ENCODE measurements at places on chromosomes 13 and 19.

GRCh38 chr13:51532736-51533197 lies 51.5 kb upstream of the WDFY2 start:
- no peaks in the 10 kb centered on the region for H3K4me1 ChIP-seq
- no peaks in the 10 kb centered on the region for H3K36me3 ChIP-seq
- no peak overlapping the region for H3K27ac ChIP-seq
- no peak overlapping the region for H3K4me3 ChIP-seq
- no peaks in the 10 kb centered on the region for H3K27me3 ChIP-seq
- DNase-seq = no peak

DNA sequence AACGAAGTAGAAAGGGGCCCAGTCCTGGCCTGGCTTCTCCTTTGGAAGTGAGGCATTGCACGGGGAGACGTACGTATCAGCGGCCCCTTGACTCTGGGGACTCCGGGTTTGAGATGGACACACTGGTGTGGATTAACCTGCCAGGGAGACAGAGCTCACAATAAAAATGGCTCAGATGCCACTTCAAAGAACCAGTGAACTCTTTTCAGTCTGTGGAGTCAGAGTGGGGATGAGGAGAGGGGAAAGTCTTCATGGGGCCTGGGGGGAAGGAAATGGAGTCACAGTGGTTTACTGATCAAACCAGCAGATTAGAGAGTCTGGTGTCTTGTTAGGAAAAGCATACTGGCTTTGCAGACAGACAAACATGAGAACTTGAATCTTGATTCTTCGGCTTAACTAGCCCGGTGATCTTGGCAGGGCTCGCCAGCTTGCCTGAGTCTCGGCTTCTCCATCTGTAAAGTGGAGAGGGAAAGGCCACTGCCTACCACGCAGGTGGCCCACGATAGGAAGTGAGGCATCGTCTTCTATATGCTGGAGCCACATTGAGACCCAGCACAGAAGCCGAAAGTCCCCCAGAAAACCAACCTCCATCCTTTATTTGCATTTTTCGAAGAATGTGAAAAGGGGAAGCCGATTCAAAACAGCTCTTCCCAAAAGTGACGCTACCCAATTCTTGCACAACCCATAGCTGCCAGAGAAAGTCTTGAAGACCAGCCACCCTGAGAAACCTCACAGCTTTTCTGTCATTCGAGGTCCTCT lies at the start of gene FFAR1:
TSS of gene FFAR1 (plus strand) at position 732 of the 759 bp plus-strand sequence. CDS start 3,650 bp downstream, outside the sequence.
- H3K27ac ChIP-seq = no peak within 1 kb of the TSS
- H3K27me3 ChIP-seq = no peaks in the 10 kb centered on the region
- H3K4me1 ChIP-seq = no peaks in the 10 kb centered on the region
- H3K36me3 ChIP-seq = no peaks in the 10 kb centered on the region
- no peak for DNase-seq

GRCh38 chr13:90502153-90502552 lies 845.3 kb upstream of the MIR17HG start:
- H3K4me3 ChIP-seq = no peak overlapping the region
- H3K36me3 ChIP-seq = no peaks in the 10 kb centered on the region
- peaks cover 7% of the 10 kb centered on the region for H3K4me1 ChIP-seq
- H3K27me3 ChIP-seq = no peaks in the 10 kb centered on the region
- no peak for DNase-seq

DNA sequence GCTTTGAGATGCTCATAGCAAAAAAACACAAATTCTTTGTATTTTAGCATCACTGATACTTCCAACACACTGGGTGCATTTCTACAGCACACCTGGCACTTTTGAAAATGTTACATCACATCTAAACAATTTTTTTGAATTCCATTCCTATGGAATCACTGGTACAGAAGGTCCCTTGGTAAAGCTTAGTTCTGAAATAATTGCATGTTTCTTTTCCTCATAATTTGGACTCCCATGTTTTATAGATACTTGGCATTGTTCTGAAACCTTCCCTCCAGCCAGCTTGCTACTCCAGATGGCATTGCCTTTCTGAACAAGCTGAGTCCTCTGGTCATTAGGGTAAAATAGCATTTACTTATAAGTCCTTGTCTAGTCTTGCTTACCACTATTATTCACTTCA lies 481.3 kb upstream of the GPC6 start:
- no peak overlapping the region for H3K4me3 ChIP-seq
- H3K36me3 ChIP-seq = no peaks in the 10 kb centered on the region
- DNase-seq = no peak
- H3K4me1 ChIP-seq = no peaks in the 10 kb centered on the region
- no peak overlapping the region for H3K27ac ChIP-seq
- no peaks in the 10 kb centered on the region for H3K27me3 ChIP-seq

DNA sequence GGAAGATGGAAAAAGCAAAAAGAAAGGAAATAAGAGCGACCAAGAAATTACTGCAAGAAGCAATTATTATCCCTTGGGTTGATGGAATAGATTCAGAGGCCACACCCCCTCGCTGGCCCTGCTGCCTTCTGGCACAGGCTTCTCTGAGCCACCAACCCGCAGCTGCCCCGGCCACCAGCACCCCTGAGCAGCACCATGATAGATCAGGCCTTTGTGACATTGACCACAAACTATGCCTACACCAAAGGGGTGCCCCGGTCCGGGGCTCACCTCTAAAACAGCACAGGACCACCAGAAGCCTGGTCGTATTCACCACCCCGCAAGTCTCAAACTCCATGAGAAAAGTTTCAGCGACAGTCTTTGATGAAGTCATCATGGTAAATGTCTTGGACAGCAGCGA lies 1059.3 kb downstream of the SLITRK1 start:
- H3K36me3 ChIP-seq = no peaks in the 10 kb centered on the region
- H3K27me3 ChIP-seq = no peaks in the 10 kb centered on the region
- no peak for DNase-seq
- no peak overlapping the region for H3K27ac ChIP-seq
- H3K4me1 ChIP-seq = no peaks in the 10 kb centered on the region

- no peak for DNase-seq
- H3K4me3 ChIP-seq = no peak overlapping the region
- no peaks in the 10 kb centered on the region for H3K4me1 ChIP-seq
- H3K36me3 ChIP-seq = no peaks in the 10 kb centered on the region
These were observed 4.0 kb downstream of the MRPL54 start for GRCh38 chr19:3766520-3766919.

- no peaks in the 10 kb centered on the region for H3K27me3 ChIP-seq
- H3K4me1 ChIP-seq = peaks cover 23% of the 10 kb centered on the region
- no peaks in the 10 kb centered on the region for H3K36me3 ChIP-seq
- no peak overlapping the region for H3K4me3 ChIP-seq
- H3K27ac ChIP-seq = peak overlapping the region; percentile 93
These were observed 2.4 kb downstream of the PTPRH start for GRCh38 chr19:55206664-55207500.

- H3K36me3 ChIP-seq = no peaks in the 10 kb centered on the region
- DNase-seq = no peak
- no peaks in the 10 kb centered on the region for H3K27me3 ChIP-seq
- no peak overlapping the region for H3K27ac ChIP-seq
- no peaks in the 10 kb centered on the region for H3K4me1 ChIP-seq
- H3K4me3 ChIP-seq = no peak overlapping the region
These were observed 46.2 kb upstream of the SOX21 start for GRCh38 chr13:94758436-94758960.

GRCh38 chr19:43555185-43555770 lies 20.0 kb downstream of the XRCC1 start:
- H3K27me3 ChIP-seq = no peaks in the 10 kb centered on the region
- no peak overlapping the region for H3K27ac ChIP-seq
- peak; percentile 83 for DNase-seq
- H3K4me1 ChIP-seq = no peaks in the 10 kb centered on the region

DNA sequence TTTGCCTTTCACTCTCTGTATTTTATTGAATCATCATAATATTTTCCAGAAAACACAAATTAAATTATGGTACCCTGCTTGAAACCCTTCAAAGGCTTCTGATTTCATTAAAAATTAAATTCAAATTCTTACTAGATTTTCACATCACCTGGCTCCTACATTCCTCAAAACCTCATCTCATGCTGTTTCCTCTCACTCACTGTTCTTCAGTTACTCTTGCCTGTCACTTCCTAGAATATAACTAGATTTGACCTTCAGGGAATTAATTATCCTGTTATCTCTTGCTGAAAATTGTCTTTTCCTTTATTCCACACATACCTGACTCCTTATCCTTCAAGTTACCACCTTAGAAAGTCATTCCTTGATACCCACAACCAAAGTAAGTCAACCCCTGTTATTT lies 2294.7 kb downstream of the PCDH9 start:
- no peaks in the 10 kb centered on the region for H3K27me3 ChIP-seq
- H3K4me3 ChIP-seq = no peak overlapping the region
- H3K27ac ChIP-seq = no peak overlapping the region

- peak; percentile 49 for DNase-seq
- no peaks in the 10 kb centered on the region for H3K27me3 ChIP-seq
- H3K4me3 ChIP-seq = no peak within 1 kb of the TSS
- H3K4me1 ChIP-seq = peaks cover 5% of the 10 kb centered on the region
- peak within 1 kb of the TSS; percentile 66 for H3K27ac ChIP-seq
These were observed at the start of gene OLFM4 for GRCh38 chr13:53028637-53029203. TSS of gene OLFM4 (plus strand) at chr13:53028813. CDS start at chr13:53028837, 24 bp downstream.

GRCh38 chr19:58196901-58197616 lies 14.2 kb downstream of the ZNF274 start:
- no peak overlapping the region for H3K27ac ChIP-seq
- H3K4me3 ChIP-seq = no peak overlapping the region
- H3K36me3 ChIP-seq = peaks cover 27% of the 10 kb centered on the region
- H3K27me3 ChIP-seq = no peaks in the 10 kb centered on the region
- DNase-seq = no peak

- H3K27ac ChIP-seq = no peak overlapping the region
These were observed 45.3 kb downstream of the CDK8 start for GRCh38 chr13:26299168-26299750.

DNA sequence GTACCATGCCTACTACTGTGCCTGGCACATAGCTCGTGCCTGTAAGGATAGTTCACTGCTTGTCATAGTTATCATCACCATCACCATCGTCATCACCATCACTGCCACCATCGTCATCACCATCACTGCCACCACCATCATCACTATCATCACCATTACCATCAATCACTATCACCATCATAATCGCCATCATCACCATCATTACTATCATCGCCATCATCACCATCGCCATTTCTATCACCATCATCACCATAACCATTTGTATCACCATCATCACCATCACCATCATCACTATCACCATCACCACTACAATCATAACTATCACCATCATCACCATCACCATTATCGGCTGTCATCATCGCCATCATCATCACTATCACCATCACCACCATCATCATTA lies 107.1 kb downstream of the TUBA3C start:
- no peak for DNase-seq
- no peak overlapping the region for H3K4me3 ChIP-seq
- H3K27ac ChIP-seq = no peak overlapping the region
- no peaks in the 10 kb centered on the region for H3K27me3 ChIP-seq
- no peaks in the 10 kb centered on the region for H3K36me3 ChIP-seq

DNA sequence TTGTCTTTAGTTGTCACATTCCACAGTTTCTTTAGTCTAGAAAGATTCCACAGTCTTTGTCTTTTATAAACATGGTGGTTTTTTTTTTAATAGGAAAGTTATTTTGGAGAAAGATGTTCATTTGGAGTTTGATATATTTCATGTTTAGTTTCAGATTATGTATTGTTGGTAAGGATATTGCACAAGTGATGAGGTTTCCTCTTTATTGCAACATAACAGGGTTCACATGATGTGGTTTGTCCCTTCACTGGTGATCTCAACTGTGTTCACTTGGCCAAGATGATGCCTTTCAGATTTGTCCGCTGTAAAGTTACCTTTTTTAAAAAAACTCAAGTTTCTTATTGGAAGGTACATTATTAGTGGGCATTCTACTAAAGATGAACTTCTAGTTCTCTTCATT lies 3.2 kb downstream of the ZNF230 start:
- H3K27me3 ChIP-seq = no peaks in the 10 kb centered on the region
- no peak for DNase-seq
- H3K4me3 ChIP-seq = no peak overlapping the region

GRCh38 chr13:21218351-21219035 lies 42.0 kb downstream of the MRPL57 start:
- no peaks in the 10 kb centered on the region for H3K36me3 ChIP-seq
- no peaks in the 10 kb centered on the region for H3K4me1 ChIP-seq
- H3K27me3 ChIP-seq = no peaks in the 10 kb centered on the region

DNA sequence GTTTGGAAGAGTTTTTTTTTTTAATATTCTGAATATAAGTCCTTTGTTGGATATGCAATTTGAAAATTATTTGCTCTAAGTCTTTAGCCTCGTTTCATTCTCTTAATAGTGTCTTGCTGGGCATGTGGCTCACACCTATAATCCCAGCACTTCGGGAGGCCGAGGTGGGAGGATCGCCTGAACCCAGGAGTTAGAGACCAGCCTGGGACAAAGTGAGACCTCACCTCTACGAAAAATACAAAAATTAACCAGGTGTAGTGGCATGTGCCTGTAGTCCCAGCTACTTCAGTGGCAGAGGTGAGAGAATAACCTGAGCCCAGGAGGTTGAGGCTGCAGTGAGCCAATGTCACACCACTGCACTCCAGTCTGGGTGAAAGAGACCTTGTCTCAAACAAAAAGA lies 87.3 kb upstream of the UBAC2 start:
- H3K27me3 ChIP-seq = no peaks in the 10 kb centered on the region
- no peak overlapping the region for H3K4me3 ChIP-seq
- H3K4me1 ChIP-seq = no peaks in the 10 kb centered on the region
- H3K36me3 ChIP-seq = no peaks in the 10 kb centered on the region
- no peak overlapping the region for H3K27ac ChIP-seq

GRCh38 chr13:113562844-113563243 lies 21.7 kb upstream of the TFDP1 start:
- H3K4me1 ChIP-seq = no peaks in the 10 kb centered on the region
- no peaks in the 10 kb centered on the region for H3K27me3 ChIP-seq
- no peaks in the 10 kb centered on the region for H3K36me3 ChIP-seq
- no peak for DNase-seq
- H3K4me3 ChIP-seq = no peak overlapping the region
- no peak overlapping the region for H3K27ac ChIP-seq

DNA sequence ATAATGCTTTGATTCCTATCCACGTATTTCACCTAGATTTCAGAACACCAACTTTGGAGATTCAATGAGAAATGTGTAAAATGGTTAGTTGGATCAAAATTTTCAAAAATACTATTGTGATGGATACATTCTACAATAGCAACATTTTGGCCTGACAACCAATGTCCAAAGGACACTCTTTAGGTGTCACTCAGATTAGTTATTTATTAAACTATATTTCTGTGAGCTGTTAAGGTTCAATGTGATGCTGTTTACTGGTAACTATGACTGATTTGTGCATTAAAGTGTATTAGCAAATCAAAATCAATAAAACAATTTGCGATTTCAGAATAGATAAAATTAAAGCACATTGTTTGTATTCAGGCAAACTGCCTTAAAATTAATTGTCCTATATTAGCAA lies 149.8 kb downstream of the PCDH9 start:
- no peak overlapping the region for H3K4me3 ChIP-seq
- peaks cover 4% of the 10 kb centered on the region for H3K4me1 ChIP-seq
- H3K27me3 ChIP-seq = no peaks in the 10 kb centered on the region
- DNase-seq = no peak
- H3K36me3 ChIP-seq = no peaks in the 10 kb centered on the region
- H3K27ac ChIP-seq = no peak overlapping the region

GRCh38 chr13:50576156-50576555 lies 267.3 kb downstream of the DLEU7 start:
- H3K4me3 ChIP-seq = no peak overlapping the region
- DNase-seq = no peak
- no peaks in the 10 kb centered on the region for H3K36me3 ChIP-seq

GRCh38 chr13:95982144-95982543 lies 71.1 kb downstream of the UGGT2 start:
- no peak overlapping the region for H3K4me3 ChIP-seq
- DNase-seq = no peak
- no peaks in the 10 kb centered on the region for H3K36me3 ChIP-seq
- H3K4me1 ChIP-seq = no peaks in the 10 kb centered on the region

Measured in hepatocyte (in vitro differentiated cells).